ENCODE measurements at places on chromosomes 4 and X.

GRCh38 chrX:31353095-31353494 is 281.3 kb upstream of the FTHL17 start:
- no peak for DNase-seq

- no peak for DNase-seq
Measured at GRCh38 chrX:113274791-113275190, 434.2 kb upstream of the AMOT start.

GRCh38 chrX:118630848-118631247 is 96.6 kb upstream of the IL13RA1 start:
- DNase-seq, result no peak

DNA sequence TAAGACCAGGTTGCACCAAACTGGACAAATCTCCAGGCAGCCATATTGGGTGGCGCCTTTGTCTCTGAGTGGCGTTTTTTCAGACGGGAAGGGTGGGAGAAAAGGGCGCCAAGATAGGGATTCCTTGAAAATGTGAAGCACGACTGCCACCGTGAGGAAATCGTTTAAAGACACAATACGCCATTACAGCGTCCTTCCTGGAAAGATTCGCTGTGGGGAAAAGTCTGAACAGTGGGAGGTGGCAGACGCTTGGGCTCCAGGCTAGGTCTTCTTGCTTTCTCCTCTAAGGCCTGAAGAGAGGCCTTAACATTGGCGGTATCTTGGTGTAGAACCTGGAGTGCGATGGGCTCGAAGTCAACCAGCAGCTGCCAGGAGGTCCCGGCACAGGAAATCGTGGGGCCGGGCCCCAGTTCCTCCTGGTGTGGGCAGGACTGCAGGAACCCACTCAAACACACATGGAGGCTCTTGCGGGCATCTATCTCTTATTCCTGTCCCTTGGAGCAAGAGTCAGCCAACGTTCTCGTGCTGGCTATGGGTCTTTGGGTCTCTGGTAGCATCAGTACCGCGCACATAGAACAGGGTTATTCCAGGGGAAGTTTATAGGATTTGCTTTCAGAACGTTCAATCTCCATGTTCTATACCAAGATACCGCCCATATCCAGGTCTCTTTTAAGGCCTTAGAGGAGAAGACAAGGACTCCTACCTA is 208.8 kb downstream of the OR13H1 start:
- no peak for DNase-seq

DNA sequence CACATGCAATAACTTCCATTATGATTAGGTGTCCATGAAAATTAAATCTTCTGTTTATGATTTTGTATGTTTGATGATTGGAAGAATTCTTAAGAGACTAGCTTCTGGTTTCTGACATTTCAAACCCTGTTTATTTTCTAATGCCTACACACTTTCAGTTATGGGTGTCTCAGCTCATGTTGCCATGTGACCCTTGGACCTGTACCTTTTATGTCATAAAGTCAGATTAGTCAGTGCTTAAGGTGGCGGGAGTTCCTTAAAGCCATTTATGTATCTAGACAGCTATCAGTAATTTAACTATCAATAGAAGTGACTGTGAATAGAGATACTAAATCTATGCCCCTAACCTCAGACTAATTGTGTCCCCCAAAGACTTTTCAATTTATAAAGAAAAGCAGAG is 155.6 kb downstream of the GBA3 start:
- no peak for DNase-seq

DNA sequence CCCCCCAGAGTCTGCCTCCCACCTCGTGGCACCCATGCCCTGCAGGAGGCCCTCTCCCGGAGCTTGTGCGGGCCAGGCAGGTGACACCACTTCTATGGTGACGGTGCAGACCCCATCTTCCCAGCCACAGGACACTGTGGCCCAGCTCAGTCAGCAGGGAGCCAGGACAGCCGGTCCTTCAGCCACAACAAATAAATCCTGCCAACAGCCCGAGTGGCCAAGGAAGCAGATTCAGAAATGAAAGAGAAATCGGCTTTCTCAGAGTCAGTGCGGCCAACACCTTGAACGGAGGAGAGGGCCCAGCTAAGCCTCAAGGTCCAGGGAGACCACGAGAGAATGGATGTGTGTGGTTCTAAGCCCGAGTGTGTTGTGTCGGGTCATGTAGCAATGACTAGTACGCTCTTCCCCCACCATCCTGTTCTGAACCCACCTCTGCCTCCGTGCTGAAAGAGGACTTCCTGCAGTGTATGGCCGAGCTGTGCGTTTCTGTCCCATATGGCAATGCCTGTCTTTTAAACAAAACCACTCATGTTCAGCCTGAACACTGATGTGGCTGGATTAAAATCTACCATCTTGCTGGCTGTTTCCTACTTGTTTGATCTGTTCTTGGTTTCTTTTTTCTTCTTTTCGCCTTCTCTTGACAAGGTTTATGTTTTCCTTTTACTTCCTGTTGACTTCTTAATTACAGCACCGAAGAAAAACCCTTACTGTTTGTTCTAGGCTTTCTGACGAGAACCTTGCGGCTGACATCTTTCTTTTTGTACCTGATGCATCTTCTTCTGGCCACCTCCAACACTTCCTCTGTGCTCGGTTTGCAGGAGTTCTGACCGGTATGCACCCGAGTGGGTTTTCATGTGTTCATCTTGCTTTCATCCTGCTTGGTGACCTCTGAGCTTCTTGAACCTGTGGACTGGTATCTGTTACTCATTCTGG is 53.1 kb downstream of the GAK start:
- no peak for DNase-seq

- no peak for DNase-seq
Measured at GRCh38 chrX:54076903-54077302, 32.6 kb upstream of the PHF8 start.

GRCh38 chrX:153871451-153871850 is 14.5 kb downstream of the L1CAM start:
- DNase-seq, result no peak

- DNase-seq, result no peak
Measured at GRCh38 chrX:36867143-36867542, 141.0 kb upstream of the FAM47C start.

DNA sequence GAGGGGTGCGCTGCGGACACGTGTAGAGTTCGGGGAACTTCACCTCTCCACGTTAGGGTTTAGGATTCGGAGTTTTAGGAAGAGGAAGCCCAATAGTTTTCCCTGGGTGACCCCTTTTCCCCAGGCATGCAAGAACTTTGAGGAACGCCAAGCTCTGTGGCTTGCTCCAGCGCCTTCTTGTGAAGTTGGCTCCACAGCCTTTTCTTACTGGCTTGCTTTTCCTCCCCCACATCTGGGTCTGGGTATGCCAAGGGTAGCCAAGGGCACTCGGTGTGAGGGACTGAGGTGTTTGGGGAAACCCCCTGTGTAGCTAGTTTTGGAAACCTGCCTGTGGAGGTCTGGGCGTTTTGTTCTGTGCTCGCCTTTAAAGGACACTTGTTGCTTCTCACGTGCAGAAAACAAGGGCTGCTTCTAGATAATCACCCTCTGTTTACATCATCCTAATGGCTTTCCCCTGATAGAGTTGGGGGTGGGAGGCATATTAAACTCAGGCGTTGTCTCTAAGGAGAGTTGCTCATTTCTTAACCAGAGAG is 746 bp downstream of the EDNRA start:
- no peak for DNase-seq

DNA sequence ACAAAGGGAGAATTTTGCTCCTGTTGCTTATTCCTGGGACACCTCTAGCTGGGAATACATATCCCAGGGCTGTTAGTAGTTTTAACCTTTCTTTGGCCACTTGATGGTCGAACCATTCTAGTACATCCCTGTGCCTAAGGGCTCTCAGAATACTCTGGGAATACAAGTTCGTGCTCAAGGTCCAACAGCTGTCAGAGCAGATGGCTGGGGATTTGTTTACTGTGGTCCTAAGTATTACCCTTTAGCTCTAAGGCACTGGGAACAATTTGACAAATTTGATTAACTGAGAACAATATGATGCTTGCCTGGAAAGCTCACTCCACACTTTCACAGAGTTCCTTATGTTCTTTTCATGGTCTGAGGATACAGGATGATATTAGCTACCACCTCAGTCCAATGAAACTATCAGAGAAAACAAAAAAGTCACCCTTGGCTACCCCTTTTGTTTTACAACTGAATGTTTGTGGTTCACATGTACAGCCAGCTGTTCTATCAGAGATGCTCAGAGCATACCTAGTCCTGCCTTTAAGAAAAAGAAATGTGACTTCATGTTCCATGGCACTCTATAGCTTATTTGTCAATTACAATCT is 47.4 kb upstream of the PHOX2B start:
- DNase-seq, result no peak

DNA sequence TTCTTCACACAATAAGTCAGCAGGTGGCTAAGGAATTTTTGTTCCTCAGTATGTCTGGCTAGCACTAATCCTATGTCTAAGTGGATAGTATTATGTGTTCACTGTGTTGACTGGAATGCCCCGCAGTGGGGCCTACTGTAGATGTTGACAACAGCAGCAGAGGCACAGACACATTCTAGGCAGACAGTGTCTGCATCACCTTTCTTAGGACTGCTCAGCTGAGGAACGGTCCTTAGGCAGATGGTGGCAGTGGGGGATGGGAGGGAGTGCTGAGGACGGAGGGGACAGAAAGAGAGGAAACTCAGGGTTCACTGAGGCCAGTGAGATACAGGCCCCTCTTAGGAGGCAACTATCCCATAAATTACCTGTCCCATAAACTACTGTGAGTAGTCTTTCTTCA is 44.6 kb upstream of the LEF1 start:
- DNase-seq, result no peak

DNA sequence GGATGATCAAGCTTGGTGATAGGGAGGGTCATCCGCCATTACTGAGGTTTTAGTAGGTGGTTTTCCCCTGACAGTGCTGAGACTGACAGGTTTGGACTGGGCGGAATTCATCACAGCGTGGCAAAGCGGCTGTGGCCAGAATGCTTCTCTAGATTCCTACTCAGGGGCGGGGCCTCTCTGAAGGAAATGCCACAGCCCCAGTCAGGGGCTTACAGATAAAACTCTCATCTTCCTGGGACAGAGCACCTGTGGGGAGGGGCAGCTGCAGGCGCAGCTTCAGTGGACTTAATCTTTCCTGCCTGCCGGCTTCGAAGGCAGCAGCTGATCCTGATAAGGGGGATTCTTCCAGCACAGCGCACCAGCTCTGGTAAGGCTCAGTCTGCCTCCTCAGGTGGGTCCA is 316.7 kb downstream of the RPA4 start:
- DNase-seq, result no peak

DNA sequence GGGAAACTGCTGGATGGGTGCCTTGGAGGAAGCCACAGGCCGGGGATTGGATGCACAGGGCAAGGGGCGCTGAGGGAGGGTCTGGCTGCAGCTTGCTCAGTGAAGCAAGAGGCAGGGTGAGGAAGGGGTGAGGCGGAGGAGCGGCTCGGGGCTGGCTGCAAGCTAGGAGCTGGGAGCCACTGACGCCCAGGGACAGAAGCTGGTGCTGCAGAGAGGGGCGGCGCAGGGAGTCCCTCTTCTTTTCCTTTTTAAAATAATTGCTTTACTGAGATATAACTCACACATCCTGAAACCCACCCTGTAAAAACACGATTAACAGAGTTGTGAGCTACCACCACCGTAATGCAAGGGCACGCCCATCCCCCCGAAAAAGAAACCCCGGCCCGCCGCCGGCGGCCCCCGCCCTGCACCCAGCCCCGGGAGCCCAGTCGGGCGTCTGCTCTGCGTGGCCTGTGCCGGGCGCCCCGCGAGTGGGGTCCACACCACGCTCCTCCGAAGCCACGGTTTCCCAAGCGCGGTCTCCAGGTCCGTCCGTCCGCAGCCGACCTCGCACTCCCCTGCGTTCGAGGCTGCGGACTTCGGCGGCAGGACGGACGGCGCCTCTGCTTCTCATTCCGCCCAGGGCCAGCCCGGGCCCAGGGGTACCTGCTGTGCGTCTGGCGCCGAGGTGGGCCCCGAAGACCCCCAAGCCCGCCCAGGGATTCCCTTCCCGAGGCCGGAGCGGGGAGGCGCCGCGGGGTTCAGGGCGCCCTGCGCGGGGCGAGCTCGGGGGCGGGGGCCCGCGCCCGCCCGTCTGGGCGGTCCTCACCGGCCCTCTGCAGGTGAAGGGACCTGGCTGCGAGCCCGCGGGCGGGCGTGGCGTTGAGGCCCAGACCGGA is 866 bp upstream of the UVSSA start:
- no peak for DNase-seq

DNA sequence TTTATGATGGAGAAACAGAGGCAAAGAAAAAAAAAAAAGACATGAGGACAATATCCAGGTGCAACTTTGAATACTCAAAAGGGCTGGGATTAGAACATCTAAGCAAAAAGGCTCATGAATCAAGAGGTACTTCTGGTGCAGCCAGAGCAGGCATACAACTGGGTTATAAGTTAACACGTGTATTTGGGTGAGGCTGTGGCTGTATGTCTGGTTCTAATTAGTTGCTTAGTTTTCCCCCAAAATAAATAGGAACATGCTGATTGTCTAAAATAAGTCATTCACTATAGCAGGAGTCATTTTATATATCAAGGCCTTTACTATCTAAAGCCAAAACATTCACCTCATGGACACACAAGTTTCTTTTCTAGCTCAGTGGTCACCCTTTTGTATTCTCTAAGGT is 20.2 kb downstream of the NHS start:
- no peak for DNase-seq

GRCh38 chr4:185311113-185311888 is 84.4 kb downstream of the LRP2BP start:
- DNase-seq, result no peak

Data from stimulated activated CD8-positive, alpha-beta memory T cell treated with anti-CD3 and anti-CD28 coated beads, Interleukin-15, amount 100 ng/mL, for 1 hour (primary cell).